Dermis microvascular lymphatic vessel endothelial cell (primary cell): ENCODE measurements at places on chromosomes 7 and 10.

GRCh38 chr10:132551093-132551807 is 13.7 kb downstream of the INPP5A start:
- DNase-seq = no peak

GRCh38 chr10:51147644-51148399 is 73.5 kb downstream of the PRKG1 start:
- no peak for DNase-seq

DNA sequence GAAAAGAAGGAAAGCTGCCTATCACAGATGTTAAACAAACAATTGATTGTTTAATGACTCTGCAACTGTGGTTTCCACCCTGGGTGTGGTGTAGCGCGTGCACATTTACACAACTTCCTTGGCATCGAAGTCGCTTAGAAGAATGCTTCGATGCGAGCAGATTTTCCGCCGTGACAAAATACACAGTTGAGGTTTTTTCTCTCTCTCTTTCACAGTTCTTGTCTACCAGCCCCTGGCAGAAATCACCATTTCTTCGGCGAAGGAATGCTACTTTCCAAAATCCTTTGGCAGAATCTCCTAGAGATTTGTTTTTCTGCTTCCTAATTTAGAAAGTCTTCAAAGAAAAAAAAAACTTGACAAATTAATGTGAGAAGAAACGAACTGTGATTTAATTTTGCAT is 70.7 kb upstream of the C1QL3 start:
- no peak for DNase-seq

GRCh38 chr7:140034421-140034820 is 28.3 kb downstream of the PARP12 start:
- DNase-seq = no peak

- no peak for DNase-seq
These were observed 77.6 kb downstream of the ITGA8 start for GRCh38 chr10:15642095-15642494.
